ENCODE measurements at places on chromosomes 12 and 14.

GRCh38 chr12:108193917-108194316 is 64.8 kb downstream of the WSCD2 start:
- peak; percentile 28 for DNase-seq

DNA sequence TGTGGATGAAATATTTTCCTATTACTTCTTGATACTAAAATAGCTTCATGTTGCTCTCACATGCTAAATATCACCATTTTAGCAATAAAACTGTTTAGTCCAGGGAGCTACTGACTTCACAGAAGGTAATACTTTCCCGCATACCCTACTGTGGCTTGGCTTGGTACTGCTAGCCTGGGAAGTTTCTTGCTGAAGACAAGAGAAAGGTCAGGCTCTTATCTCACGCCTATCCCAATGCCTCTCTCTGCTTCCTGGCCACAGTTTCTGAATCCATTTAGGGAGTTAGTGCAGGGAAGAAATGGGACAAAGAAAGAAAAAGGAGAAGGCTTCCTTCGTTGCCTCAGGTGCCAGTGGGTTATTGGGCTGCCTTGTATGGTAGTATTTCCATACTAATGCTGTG is 228.3 kb downstream of the MDGA2 start:
- DNase-seq = no peak

DNA sequence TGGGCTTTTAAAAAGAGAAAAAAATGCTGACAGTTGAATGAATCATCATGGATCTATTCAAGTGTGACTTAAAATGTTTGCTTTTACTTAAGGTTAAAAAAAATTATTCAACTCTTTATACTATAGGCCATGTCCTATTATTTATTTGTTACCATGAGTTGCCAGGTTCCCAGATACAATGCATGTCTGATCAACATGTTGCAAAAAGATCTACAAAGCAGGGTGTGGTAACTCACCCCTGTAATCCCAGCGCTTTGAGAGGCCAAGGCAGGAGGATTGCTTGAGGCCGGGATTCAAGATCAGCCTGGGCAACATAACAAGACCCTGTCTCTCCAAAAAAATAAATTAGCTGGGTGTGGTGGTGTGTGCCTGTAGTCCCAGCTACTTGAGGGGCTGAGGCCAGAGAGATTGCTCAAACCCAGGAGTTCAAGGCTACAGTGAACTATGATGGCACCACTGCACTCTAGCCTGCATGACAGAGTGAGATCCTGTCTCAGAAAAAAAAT is 460.8 kb downstream of the BCAT1 start:
- no peak for DNase-seq

DNA sequence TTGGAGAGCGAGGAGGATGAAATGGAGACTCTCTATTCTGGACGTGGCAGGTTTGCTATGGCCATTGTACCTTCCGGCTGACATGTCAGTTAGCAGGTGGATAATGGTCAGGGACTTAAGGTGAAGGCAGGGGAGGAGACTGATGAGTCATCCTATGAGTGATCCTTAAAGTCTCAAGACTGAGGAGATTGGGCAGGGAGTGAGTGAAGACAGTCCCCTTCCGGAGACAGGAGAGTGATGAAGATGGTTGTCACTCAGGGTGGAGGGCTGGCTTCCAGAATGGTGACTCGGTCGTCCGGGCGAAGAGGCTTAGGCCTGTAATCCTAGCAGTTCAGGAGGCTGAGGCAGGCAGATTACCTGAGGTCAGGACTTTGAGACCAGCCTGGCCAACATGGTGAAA is 49.8 kb upstream of the CCDC63 start:
- no peak for DNase-seq

- no peak for DNase-seq
These were observed 59.7 kb upstream of the FAM222A start for GRCh38 chr12:109653890-109654289.

DNA sequence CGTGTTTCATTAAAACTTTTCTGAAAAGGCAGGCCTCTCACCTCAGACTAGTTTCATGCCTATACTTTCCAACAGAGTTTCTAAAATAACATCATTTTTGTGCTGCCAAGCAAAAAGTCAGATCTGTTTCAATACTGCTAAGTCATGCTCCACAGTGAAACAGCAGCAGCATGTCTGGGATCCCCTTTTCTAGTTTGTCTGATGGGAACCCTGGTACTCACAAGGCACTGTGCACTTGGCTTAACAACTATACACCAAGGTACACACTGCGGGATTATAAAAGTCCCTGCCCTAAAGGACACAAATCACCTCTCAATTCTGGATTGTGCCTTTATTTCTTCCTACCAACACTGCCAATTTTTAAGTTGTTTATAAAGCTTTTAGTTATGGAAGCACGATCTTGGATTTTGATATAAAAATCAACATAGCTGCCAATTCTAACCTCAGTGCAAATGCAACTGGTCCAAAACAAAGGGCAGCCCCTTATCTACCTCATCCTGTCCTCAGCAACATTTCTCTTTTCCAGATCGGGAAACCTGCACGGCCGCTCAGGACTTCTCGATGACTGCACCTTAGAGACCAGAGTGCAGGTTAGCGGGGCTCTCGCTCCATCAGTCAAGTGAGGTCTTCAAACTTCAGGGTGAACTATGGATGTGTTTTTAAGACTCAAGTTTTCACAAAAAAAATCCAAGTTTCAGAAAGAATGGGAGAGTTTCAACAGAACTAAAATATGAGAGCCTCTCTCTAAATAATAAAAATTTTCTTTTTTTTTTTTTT is 1.7 kb upstream of the EIF5 start:
- DNase-seq = no peak

GRCh38 chr12:106229036-106229591 is 18.7 kb downstream of the CKAP4 start:
- DNase-seq = no peak

- DNase-seq = no peak
These were observed 141.3 kb downstream of the CACNA1C start for GRCh38 chr12:2194060-2194459.

GRCh38 chr12:8905546-8905945 is 8.8 kb upstream of the PHC1 start:
- no peak for DNase-seq

GRCh38 chr14:35940291-35940690 is 114.2 kb downstream of the BRMS1L start:
- DNase-seq = no peak

- DNase-seq = no peak
These were observed 128.5 kb downstream of the KCNK10 start for GRCh38 chr14:88194531-88194930.

DNA sequence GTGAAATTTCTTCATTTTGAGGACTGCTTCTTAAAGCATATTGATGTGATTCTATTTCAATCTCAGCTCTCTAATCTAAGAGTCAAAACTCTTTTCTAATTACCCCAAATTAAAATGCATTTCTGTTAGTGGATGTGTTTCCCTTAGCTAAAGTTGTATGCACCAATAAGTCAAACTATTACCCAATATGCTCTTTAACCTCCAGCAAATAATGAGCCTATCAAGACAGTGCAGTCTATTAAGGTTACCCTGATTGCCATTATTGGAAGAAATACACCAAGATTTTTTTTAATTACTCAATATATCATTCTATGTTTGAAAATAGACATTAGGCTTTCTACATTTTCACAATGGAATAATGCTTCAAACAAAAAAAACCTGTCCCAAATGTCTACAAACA is 310.0 kb downstream of the BTG1 start:
- DNase-seq = no peak

DNA sequence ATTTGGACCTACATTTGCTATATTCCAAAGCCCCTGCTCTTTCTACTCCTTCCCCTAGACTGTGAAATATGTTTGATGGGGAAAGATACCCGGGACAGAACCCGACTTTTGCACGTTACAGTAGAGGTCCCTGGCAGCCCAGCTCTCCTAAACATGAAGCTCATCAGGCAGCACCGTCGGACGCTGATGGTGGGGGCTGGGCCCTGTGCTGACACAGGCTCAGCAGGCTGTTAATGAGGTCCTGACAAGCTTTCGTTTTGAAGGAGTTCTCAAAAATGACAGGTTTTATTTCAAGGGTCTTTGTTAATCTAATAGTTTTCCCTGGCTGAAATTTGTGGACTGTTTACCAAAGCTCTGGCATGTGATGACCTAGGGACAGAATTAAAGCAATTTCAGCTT is 102.3 kb downstream of the SLC25A47 start:
- DNase-seq = no peak

DNA sequence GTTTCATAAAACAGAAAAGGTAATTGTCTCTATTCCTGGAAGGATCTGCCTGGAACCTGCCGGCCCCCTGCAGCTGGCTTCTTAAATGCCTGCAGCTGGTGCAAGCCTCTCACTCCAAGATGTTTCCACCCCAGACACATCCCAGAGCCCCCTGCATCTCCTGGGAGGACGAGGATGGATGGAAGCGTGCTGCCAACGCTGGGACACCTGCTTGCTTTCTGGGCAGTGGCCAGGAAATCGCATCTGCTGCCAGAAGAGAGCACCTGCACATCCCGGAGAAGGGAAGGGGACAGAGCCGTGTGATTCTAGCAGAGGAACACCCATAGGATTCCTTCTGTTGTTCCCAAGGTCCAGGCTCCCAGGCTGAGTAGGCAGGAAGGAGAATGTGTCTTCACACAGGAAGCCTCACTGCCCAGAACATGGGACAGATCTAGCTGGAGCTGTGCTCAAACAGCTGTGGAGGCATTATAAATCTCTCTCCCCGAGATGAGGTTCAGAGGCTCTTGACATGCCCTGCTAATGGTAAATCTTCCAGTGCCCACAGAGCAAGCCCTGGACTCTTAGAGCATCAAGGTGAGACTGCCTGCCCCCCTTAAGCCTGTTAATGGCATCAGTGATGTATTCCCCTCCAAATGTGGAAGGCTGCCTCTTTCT is 138.8 kb upstream of the MAP1LC3B2 start:
- DNase-seq = no peak

- peak; percentile 88 for DNase-seq
These were observed 20.2 kb downstream of the KRT8 start for GRCh38 chr12:52884526-52885293.

DNA sequence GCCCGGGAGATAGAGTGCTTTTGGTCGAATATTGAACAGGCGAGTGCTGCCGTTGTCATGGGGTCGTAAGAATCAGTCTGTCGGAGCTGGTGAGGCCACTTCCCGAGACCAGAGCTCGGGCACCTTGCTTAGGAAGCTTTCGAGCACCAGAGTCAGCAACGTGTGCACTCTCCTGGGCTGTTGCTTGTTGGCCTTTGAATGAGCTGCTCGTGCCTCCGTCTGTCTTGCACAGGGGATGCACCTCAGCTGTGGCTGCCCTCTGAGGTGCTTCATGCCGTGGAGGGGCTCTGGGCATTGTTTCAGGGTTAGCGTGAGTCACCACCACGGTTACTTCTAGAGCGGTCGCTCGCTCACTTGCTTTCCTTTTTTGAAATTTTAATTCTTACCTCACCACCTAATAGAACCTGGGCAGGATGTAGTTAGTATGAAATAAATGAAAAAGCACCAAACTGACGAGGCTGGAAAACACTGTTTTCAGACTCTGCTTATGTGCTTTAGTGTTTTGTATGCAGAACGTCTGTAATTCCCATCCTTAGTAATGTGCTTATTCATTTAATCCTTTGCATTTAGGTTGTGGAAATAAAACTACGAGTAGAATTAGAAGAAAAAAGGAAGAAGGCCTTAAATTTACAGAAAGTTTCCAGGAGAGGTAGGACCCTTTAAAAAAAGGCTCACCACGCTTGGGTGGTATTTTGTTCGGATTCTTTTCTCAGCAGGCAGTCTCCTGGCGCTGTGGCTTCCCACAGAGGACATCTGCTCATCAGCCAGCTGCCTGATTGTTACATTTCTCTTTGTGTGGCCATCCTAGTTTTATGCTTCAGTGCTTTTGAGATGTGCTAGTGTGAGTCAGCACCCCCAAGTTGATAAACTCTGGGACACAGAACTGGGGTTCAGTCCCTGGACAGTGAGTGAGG is 40.6 kb downstream of the EP400 start:
- DNase-seq = no peak

GRCh38 chr14:92917041-92917940 is 5.7 kb upstream of the CHGA start:
- no peak for DNase-seq

DNA sequence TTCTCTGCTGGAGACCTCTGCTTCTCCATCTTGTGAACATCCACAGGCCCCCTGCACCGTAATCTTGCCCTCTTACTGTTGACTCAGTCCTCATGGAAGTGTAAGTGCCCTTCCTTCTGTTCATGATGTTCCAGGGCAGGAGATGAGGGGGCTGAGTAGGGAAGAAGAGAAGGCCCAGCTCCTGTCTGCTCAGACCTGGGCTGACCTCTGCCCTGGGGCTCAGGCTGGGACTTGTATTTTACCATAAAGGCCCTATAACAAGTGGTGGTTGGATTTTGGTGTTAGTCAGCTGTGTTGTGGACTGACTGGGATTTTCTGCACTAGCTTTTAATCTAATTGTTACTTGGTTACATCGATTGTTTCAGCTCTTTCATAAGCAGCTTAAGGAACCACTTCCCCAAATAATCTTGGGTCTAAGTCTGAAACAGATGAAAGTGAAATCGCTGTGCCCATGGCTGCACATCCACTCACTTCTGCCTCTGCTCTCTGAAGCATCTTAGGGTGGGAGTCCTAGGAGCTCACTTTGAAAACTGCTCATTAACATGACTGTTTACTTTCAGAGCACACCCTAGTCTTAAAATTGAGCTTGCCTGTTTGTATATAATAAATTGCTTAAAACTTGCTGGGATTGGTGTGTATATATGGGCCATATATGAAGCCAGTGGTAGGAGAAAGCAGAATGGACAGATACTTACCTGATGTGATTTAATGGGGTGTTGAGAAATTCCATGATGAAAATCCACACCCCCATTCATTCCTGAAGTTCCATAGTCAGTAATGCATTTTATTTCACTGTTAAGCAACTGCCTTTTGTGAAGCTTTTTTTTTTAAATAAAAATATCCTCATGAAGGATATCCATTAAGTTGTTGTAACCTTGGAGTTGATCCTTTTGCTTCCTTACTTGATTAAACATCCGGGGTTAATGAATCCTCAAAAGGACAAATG is 17.7 kb downstream of the C12orf71 start:
- no peak for DNase-seq

DNA sequence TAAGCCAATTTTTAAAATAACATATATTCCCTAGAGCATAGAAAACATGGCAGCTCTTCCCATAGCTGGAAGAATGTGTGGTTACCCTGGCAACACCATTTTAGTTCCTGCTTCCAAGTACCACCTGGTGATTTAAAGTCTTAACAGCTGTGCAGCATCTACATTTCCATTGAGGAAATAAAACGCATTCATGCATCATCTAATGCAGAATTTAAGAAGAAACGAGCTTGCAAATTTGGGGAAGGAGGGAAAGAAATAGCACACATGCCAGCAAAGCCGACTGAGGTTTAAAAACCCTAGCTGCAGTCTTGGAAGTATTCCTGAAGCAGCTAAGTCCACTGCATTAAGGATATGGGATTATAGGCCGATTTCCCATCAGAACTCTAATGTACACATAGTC is 22.8 kb upstream of the SLC38A2 start:
- no peak for DNase-seq

GRCh38 chr14:76591266-76591665 is 170.0 kb upstream of the VASH1 start:
- no peak for DNase-seq

DNA sequence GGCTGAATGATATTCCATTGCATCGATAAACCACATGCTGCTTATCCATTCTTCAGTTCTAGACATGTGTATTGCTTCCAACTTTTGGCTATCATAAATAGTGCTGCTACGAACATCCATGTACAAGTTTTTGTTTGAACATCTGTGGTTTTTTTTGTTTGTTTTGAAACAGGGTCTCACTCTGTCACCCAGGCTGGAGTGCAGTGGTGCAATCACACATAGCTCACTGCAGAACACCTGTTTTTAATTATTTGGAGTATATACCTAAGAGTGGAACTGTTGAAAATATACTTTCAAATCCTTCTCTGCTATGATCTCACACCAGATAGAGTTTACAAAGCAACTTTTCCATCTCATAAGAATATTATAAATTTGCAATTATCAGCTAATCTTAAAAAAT is 124.2 kb downstream of the TTC7B start:
- no peak for DNase-seq

Measured in activated naive CD8-positive, alpha-beta T cell treated with anti-CD3 and anti-CD28 coated beads, Interleukin-2, amount 50 U/mL, for 24 hours (primary cell).